ENCODE measurements at places on chromosomes 4 and X. TPM values are rescaled to one million over a fixed set of nuclear protein-coding genes. Genes with fewer than 3 reads are reported as not detected.

DNA sequence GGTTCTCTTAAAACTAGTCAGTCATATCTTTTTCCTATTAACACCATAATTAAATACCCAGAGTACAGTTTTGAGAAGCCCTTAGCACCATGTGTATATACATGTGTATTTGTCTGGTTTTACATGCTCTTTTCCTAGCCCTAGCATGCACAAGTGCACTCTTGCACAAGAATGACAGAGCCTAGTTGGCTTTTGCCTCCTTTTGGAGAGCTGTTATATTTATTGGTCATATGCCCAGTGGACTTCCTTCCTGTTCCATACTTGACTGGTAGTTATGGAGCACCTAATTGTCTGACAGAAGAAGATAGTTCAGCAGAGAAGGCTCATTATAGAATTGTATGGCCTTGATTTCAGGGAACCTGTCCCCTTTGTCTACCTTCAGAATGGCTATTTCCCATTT lies 155.6 kb downstream of the ARX start:
- no peak for ATAC-seq

The ZCCHC18 gene
- 2.0 TPM for total RNA-seq

GRCh38 chr4:9999956-10000561 lies 21.2 kb downstream of the SLC2A9 start:
- no peak for ATAC-seq

- no peak for ATAC-seq
Measured at GRCh38 chr4:7050481-7051143, 7.4 kb downstream of the TADA2B start.

The POU3F4 gene
- not detected for total RNA-seq

The CHRDL1 gene
- total RNA-seq: 243 TPM

The RASGEF1B gene
- 14.7 TPM for total RNA-seq

- ATAC-seq: no peak
Measured at GRCh38 chrX:40394302-40394701, 186.5 kb upstream of the ATP6AP2 start.

- ATAC-seq: no peak
Measured at GRCh38 chr4:152815078-152815477, 35.3 kb downstream of the ARFIP1 start.

DNA sequence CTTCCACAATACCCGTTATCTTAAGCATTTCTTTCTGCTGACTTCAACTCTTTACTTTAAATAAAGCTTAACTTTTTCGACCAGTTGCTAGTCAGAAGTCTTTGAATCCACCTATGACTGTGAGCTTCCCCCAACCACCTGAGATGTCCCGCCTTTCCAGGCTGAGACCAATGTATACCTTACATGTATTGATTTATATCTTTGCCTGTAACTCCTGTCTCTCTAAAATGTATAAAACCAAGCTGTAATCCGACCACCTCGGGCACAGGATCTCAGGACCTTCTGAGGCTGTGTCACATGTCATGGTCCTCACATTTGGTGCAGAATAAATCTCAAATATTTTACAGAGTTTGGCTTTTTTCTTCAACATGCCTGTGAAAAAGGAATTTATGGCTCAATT lies 2.9 kb upstream of the TMEM164 start:
- no peak for ATAC-seq

DNA sequence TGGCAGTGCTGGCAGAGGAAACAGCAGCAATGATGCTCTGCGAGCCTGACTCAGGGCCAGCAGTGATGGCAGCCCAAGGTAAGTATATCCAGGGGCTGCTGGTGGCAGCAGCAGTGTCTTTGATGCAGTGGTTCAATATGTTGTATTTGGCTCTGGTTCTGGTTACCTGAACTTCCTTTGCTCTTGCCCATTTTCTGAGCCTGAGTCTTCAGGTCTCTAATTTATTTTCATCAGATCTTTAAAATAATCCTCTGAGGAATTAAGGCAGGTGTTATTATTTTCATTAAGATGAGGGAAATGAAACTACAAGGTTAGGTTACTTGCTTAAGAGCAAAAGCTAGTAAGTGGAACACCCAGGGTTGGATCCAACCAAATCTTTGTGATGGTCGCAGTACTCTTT lies 102.8 kb upstream of the BMP2K start:
- no peak for ATAC-seq

DNA sequence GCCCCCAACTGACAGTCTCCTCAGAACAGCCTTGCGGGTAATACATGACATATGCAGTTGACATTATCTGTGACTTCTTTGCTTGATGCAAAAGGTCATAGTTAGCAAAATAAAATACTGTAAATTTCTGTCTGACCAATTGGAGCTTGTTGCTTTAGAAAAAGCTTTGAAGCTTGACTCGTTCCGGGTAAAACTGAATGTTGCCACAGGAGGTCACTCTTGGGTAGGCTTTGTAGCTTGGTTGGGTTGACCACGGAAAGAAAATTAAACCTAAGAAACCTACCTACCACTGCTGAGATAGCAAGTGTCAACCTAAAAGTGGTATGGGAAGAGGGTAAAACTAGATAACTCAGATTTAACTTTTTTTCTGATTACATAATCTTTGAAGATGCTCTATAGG lies 23.2 kb downstream of the PRPS2 start:
- ATAC-seq: no peak

Data from gastroesophageal sphincter (tissue), 4 donors.